Activated CD4-positive, alpha-beta T cell treated with anti-CD3 and anti-CD28 coated beads, Interleukin-2, amount 10 ng/mL, durations not matched to agents 7 days and 5 days (primary cell): ENCODE measurements at places on chromosomes 3 and 15.

GRCh38 chr3:138949002-138949418 lies 2.0 kb downstream of the FOXL2NB start:
- DNase-seq: no peak

- no peak for DNase-seq
Observed at GRCh38 chr3:173891272-173892100, 493.9 kb downstream of the NLGN1 start.

DNA sequence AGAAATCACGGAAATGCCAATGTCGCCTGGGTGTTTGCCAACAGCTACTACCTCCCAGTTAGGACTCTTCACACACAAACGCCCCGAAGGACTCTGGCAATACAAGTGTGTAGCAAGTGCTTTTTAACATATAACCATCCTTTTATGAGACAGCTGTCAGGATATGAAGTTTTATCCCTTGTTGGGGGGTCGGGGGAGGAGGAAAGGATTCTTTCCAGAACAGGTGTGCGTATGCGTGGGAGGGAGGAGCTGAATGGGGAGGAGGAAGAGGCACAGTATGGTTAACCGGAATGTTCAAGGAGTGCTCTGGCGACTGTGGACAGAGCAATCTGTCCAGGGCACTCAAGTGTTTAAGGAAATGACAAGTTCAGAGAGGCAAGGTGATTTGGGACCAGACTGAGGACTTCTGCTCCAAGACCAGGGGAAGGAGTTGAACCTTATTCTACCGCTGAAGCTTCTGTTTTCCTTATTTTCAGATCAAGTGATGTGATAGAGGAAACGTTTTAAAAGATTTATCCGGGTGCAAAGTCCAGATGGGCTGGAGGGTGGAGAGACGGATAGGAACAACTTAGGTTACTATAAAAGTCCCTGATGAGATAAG lies 1.3 kb downstream of the TSPAN3 start:
- DNase-seq: no peak

GRCh38 chr3:51535146-51536019 lies 3.1 kb upstream of the RAD54L2 start:
- DNase-seq: no peak

DNA sequence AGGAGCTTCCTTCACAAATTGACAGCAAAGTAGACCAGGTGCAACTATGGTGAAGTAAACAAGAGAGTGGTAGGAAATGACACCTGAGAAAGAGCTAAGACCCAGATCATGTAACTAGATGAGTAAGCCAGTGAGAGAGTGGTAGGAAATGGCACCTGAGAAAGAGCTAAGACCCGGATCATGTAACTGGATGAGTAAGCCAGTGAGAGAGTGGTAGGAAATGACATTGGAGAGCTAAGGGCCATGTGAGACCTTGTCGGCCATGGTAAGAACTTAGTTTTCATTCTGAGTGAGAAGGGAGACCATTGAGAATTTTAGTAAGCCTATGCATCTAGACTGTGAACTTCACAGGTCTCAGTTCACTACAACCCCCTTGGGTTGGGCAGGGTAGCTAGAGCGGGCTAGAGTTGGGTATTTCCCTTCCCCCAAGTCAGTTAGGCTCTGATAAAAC lies 5.4 kb upstream of the SENP7 start:
- DNase-seq: peak; percentile 57

- DNase-seq: no peak
Observed at GRCh38 chr3:141178026-141178425, 53.6 kb upstream of the PXYLP1 start.

DNA sequence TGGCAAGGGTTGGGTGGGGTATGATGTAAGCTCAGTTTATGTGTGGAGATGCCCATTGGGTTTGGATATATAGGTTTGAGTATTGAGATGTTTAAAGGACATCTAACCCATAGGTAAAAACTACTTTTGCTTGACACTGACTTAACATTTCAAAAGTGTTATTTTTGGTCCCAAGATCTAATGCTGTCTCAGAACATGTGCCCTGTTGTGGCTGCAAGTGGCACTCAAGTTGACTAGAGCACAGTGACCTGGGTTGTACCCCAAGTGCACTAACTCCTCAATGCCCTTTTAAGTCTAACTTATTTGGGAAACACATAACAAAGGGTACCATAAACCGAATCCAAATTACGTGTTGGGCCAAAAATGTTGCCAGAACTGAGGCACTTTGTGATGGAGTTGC lies 56.5 kb upstream of the CCR4 start:
- DNase-seq: no peak

GRCh38 chr3:43862470-43862869 lies 171.7 kb downstream of the ABHD5 start:
- DNase-seq: no peak

- no peak for DNase-seq
Observed at GRCh38 chr3:86047161-86047560, 943.8 kb downstream of the VGLL3 start.

DNA sequence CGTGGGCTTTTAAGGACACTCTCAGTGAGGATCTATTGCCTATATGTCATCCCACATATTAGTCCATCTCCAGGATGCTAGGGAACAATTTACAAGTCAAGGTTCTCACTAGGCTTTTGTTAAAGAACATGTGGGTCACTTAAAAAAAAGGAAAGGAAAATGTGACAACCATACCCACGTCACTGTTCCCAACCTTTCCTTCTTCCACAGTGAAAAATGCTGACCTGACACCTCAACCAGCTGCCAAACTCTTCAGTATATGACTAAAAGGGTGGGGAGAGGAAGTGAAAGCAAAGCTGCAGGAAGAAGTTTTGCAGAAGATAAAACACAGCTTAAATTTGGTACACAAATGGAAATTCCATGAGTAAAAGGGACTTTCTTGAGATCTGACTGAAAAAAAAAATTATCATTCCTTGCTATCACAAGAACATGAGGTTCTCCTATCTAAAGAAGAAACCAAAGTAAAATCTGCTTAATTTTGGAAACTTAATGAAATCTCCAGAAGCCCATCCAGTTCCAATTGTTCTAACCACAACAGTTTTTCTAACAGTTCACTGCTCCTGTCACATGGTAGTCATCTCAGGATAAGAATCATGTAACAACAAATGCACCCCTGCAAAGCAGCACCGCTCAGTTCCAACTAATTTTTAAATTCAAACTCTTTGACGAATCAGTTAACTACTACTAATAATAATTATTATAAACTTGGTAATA lies 117.0 kb upstream of the TSPAN3 start:
- DNase-seq: peak; percentile 10

- no peak for DNase-seq
Observed at GRCh38 chr3:34419801-34420200, 621.4 kb downstream of the PDCD6IP start.

- DNase-seq: no peak
Observed at GRCh38 chr15:90239371-90239770, 5.4 kb downstream of the GDPGP1 start.

DNA sequence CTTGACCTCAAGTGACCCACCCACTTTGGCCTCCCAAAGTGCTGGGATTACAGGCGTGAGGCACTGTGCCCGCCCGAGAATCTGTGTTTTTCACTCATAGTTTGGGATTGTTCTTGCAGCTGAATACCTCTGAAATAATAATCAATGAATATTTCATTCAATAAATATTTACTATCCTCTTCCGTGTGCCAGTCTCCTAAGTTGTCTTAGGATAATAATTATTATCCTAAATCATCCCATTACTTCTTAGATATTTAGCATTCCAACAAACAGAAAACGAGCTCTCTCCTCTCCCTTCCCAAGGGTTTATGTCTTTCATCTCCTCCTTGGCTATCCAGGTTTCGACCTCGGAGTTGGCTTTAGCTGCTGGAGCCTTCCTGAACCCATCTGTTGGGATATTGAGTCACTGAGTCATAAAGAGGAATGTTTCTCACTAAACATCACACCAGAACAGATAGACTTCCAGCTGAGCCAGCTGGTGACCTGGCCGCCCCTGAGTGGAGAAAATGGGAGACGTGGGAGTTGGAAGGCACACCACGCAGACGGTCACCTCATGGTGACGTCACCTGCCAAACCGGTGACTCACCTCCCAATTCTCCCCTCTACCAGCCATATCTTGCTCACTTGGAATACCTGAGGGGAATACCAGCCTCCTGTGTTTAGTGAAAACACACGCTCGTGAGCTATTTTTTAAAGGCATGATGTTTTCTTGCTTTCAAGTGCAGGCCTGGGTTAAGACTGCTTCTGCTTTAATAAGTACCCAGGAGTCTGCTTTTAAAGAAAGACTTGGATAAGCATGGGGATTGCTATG lies 43.9 kb downstream of the BHLHE40 start:
- DNase-seq: no peak

DNA sequence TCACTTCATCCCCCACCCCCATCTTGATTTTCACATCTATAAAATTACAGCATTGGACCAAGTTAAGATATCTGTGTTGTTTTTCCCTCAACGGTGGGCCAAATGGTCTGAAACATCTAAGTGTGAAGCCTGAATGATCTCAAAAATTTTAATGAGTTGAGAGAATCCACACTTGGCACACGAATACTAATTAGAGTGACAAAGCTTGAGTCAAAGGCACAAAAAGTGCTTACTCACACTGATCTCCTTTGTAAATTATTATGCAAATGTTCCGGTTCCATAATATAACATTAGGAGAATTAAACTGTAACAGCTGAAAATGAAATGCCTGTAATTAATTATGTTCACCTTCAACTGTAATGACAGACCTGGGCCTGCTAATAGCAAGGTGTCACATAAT lies 33.6 kb downstream of the GPR176 start:
- no peak for DNase-seq
